ENCODE measurements at places on chromosomes 7 and 10.
A peak's percentile ranks its signal among the peaks of the same experiment; 100 is the strongest.

DNA sequence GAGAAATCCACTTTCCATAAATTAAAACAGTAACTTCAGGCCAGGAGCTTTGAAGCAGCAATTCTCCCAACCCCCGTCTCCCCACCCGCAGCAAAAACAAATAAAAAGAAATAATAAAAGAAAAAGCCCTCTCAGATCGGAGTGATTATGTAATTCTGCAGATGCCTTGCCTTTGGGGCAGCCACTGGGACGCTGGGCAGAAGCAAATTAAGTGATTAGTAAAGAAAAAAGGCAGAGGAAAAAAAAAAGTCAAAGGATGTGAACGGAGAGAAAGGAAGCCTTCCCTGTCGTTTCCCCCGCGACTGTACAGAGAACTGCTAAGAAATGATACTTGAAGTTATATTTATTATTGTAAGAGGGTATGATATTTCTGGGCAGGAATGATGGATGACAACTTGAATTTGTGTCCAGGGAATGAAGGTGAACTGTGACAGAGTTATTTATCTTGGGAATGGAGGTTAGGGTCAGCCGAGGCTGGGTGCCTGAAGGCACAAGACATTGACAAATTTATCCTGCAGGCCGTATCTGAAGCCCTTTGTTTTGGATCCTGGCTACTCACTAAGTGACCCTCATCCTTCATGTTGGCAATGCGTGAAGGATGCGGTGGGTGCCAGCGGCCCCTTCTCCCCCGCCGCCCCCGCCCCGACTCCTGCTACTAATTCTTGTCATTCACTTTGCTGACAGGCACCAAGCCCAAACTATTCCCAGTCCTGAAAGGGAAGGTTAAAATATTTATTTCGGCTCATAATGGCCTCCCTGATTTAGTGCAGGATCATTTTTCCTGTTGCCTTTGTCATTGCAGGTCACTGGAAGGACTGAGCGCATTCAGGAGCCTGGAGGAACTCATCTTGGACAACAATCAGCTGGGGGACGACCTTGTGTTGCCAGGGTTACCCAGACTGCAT, 604.0 kb downstream of the LRMDA start:
- H3K27ac ChIP-seq: peak overlapping the region; percentile 24
- no peaks in the 10 kb centered on the region for H3K36me3 ChIP-seq
- H3K27me3 ChIP-seq: no peaks in the 10 kb centered on the region
- H3K4me3 ChIP-seq: peak overlapping the region; percentile 31
- no peak for DNase-seq
- peaks cover 32% of the 10 kb centered on the region for H3K4me1 ChIP-seq

DNA sequence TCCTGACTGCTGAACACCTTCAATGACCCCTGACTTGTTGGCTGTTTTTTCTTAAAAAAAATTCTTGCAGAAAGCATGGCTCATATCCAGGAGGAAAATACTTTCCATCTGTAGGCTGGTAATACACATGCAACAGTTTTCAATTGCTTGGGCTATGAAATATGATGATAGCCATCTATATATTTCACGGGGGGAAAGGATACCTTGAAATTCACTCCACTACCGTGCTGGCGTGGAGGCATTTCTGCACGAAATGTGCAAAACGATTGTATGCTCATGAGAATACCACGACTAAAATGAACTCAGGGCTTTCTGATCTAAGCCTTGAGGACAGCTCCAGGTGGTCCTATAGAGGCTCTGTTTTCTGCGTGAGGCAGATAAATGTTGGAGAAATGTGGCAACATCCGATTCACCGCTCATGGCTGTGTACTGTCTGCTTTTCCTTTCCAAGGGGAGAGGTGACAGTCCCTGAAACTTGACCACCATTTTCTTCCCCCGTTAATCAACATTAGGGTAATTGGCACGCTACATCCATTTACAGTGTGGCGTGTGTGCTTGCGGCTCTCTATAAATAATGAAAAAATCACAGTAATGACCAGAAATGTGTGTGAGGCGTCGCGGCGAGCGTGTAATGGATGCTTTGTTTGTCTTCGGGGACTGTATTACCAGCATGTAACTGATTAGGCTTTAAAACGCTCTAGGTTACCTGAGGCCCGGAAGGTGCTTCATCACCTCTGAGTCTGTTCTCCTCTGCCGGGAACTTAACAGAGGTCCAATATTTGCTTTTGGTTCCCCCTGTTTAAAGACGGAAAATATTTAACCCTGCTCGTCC, 12.8 kb upstream of the CARD11 start:
- no peak overlapping the region for H3K27ac ChIP-seq
- H3K4me1 ChIP-seq: no peaks in the 10 kb centered on the region
- no peaks in the 10 kb centered on the region for H3K36me3 ChIP-seq
- H3K27me3 ChIP-seq: peaks cover 6% of the 10 kb centered on the region
- no peak for DNase-seq

DNA sequence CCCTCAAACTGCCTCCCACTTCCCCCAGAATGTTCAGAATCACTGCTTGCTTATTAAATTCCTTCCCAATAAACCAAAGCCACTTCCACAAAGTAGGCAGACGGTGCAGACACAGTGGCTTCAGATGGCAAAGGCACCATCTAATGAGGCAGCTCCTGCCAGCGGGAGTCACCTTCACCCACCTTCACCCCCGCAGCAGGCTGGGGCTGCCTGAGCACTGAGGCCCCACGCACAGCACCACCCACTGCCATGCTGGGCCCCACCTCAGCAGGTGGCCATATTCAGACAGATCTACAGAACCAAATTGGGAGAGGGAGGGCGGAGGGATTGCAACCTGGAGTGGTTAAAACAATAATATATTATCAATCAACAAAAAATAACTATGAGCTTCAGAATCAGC, 118.5 kb downstream of the GRID1 start:
- H3K4me3 ChIP-seq: no peak overlapping the region
- no peak overlapping the region for H3K27ac ChIP-seq
- DNase-seq: no peak
- H3K27me3 ChIP-seq: no peaks in the 10 kb centered on the region

- DNase-seq: no peak
- H3K4me3 ChIP-seq: no peak overlapping the region
- no peak overlapping the region for H3K27ac ChIP-seq
- peaks cover 35% of the 10 kb centered on the region for H3K36me3 ChIP-seq
Observed at GRCh38 chr10:125134916-125135770, 25.2 kb downstream of the CTBP2 start.

GRCh38 chr7:150363370-150363769, 5.3 kb upstream of the REPIN1 start:
- H3K27ac ChIP-seq: no peak overlapping the region
- DNase-seq: no peak
- H3K36me3 ChIP-seq: no peaks in the 10 kb centered on the region
- H3K4me1 ChIP-seq: peaks cover 14% of the 10 kb centered on the region
- H3K27me3 ChIP-seq: no peaks in the 10 kb centered on the region
- no peak overlapping the region for H3K4me3 ChIP-seq

- peak; percentile 52 for DNase-seq
- no peak overlapping the region for H3K4me3 ChIP-seq
- peaks cover 55% of the 10 kb centered on the region for H3K4me1 ChIP-seq
- H3K36me3 ChIP-seq: peaks cover 59% of the 10 kb centered on the region
Observed at GRCh38 chr10:102812231-102812876, 24.9 kb downstream of the CYP17A1 start.

- H3K27me3 ChIP-seq: no peaks in the 10 kb centered on the region
- peak overlapping the region; percentile 50 for H3K27ac ChIP-seq
- H3K4me3 ChIP-seq: no peak overlapping the region
- H3K4me1 ChIP-seq: peaks cover 80% of the 10 kb centered on the region
- no peak for DNase-seq
- H3K36me3 ChIP-seq: peaks cover 25% of the 10 kb centered on the region
Observed at GRCh38 chr7:44622342-44623151, 16.1 kb downstream of the OGDH start.

GRCh38 chr7:41475801-41476459, 227.0 kb downstream of the INHBA start:
- H3K4me1 ChIP-seq: no peaks in the 10 kb centered on the region
- H3K36me3 ChIP-seq: no peaks in the 10 kb centered on the region
- DNase-seq: no peak
- H3K27ac ChIP-seq: no peak overlapping the region
- H3K27me3 ChIP-seq: no peaks in the 10 kb centered on the region
- H3K4me3 ChIP-seq: no peak overlapping the region

GRCh38 chr7:139657725-139658124, 120.1 kb downstream of the HIPK2 start:
- H3K27me3 ChIP-seq: no peaks in the 10 kb centered on the region
- no peaks in the 10 kb centered on the region for H3K36me3 ChIP-seq
- DNase-seq: no peak
- no peak overlapping the region for H3K27ac ChIP-seq
- peaks cover 48% of the 10 kb centered on the region for H3K4me1 ChIP-seq
- H3K4me3 ChIP-seq: no peak overlapping the region
